Bronchial epithelial cell (primary cell): ENCODE measurements at places on chromosomes 1 and 21. TPM values are rescaled to one million over a fixed set of nuclear protein-coding genes. Genes with fewer than 3 reads are reported as not detected.
A peak's percentile ranks its signal among the peaks of the same experiment; 100 is the strongest.

MT1HL1 gene
- not detected in 2 replicates for total RNA-seq

LCE3D gene
- 0.38 and 0.79 TPM in 2 replicates for total RNA-seq

AXDND1 gene
- total RNA-seq = 0.26 TPM in 1 of 2 replicates, not detected in the other

GRCh38 chr1:24966121-24966723 is 36.1 kb upstream of the RUNX3 start:
- DNase-seq = no peak

DNA sequence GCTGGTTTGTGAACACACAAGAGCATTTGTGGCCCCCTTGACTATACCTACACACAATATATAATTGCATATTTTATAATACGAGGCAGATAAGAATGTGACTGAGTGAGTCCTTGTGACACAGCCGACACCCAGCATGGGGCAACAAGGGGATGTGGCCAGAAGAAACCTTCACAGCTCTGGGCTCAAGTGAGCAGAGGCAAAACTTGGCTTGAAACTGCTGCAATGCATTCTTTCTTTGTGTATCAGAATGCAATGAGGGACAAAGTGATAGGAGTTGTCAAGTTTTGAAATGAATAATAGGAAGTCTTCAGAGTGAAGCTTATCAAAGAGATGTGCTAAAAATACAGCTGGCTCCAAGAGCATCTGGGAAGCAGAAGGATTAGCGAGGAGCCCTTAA is 124.0 kb upstream of the C8B start:
- DNase-seq = no peak

GRCh38 chr21:26732432-26733221 is 112.6 kb downstream of the ADAMTS1 start:
- DNase-seq = peak; percentile 38

DNA sequence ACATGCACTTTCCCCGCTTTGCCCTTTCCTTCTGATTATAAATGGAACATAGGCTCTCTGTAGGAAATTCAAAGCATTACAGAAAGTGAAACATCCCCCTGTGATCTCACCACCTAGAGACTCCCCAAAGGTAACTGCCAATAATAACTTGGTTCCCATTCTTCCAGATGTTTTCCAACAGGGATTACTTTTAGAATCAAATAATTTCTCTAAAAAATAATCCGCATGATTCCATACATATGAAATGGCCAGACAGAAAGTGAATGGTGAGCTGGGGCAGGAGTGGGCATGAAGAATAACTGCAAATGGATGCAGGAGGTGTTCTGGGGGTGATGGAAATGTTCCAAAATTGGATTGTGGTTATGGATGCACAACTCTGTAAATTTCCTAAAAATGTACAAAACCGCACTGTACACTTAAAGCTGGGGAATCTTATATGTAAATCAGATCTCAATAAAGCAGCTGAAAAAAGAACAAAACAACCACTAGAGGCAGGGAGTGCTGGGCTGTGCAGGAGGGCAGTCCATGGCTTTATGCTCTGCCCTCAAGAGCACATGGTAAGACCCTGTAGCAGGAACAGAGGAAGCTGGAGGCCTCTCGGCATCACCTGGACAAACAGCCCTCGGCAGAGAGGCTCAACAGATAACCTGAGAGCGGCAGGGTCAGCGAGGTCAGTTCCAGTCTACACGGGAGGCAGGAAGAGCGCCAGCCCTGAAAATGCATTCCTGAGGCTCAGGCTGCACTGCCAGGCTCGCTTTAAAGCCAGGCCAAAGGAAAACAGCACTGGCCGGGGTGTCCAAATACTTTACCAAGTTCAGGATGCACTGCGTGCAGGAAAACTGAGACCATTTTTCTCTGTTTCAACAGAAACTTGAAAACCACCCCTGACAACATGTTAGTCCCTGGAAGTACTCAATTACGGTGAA is 39.7 kb downstream of the CAPZB start:
- DNase-seq = no peak

DNA sequence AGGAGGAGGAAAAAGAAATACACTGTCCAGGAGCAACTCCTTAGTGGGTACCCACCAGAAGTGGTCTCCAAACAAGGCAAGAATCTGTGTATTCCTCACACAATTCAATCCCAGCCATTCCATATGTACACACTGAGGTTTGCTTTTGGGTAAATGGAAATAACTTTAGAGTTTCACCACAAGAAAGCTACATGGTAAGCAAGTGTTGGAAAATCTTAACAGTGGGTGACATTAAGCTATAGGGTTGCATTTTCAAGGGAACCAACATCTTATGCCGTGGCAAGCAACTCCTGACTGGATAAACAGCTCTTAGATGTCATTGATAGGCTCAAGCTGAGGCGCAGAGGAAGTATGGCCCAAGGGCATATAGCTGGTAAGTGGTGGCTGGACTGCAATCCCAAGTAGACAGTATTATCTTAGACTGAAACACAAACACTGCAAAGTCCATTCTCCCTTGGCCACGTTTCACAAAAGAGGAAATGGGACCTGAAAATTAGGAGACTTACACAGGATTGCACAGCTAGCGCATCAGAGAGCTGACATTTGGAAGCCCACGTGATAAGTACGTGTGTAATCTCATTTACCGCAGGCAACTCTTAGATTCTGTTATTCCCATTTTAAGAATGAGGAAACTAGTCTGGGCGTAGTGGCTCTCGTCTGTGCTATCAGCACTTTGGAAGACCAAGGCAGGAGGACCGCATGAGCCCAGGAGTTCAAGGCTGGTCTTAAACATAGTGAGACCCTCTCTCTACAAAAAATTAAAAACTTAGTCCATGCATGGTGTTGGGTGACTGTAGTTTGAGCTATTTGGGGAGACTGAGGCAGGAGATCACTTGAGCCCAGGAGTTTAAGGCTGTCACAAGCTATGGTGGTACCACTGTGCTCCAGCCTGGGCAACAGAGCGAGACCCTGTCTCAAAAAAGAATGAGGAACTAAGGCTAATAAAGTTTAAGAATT is 4.0 kb upstream of the BRWD1 start:
- DNase-seq = no peak

DNA sequence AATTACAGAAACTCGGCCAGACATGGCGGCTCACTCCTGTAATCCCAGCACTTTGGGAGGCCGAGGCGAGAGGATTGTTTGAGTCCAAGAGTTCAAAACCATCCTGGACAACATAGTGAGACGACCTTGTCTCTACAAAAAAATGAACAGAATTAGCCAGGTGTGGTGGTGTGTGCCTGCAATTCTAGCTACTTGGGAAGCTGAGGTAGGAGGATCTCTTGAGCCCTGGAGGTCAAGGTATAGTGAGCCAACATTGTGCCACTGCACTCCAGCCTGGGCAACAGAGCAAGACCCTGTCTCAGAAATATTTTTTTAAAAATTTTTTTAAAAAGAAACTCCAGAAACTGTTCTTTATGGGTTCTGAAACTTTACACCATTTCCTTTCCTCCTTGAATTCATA is 38.4 kb upstream of the IFNGR2 start:
- no peak for DNase-seq

- DNase-seq = peak; percentile 27
These were observed 17.8 kb downstream of the PKNOX1 start for GRCh38 chr21:42991992-42992740.

GRCh38 chr1:40844887-40845878 is 17.0 kb downstream of the CITED4 start:
- no peak for DNase-seq
